ENCODE measurements at places on chromosomes 1 and 21.

DNA sequence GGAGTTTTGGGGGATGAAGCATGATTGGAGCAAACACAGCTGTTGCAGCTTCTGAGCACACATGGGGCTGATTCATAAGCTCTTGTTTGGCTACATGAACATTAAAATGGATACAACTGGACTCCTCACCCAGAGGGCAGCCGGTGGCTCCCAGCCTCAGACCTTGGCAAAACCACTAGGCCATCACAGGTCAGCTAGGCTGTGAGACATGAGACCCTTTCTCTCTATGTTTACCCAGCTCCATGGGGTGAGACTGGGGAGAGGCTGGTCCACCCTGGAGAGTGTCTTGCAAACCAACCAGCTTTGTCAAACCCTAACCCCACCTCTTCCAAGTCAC lies 388.7 kb downstream of the PTPRU start:
- DNase-seq = peak; percentile 24

GRCh38 chr1:22778862-22779520 lies 68.4 kb downstream of the EPHB2 start:
- DNase-seq = no peak

GRCh38 chr1:113242481-113242880 lies 147.8 kb upstream of the MAGI3 start:
- no peak for DNase-seq

DNA sequence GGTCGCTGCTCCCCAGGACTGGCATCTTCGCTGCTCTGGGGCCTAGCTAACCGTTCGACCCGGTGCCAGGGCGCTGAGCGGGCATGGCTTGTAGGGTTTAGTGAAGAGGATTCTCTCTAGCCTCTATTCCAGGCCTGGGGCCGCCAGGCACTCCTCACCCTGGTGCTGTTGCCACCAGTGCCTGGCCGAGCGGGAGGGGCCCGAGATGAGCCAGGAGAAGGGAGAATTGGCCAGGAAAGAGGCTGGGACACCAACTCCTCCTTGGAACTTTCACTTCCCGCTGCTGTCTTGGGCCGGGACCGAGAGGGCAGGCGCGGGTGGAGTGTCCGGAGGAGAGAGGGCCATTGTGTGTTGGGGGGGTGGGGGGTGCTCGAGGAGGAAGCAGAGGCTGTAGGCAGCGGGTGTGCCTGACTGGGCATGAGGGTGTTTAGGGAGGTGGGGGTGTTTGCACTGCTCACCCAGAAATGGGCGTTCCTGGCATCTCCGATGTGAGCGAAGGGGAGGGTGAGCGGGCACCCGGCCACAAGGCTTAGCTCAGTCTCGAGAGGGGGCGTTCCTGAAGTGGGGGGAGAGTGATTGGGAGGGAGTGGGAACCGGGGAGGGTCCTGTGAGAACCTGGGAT lies 772 bp downstream of the ADAM15 start:
- no peak for DNase-seq

- DNase-seq = no peak
Observed at GRCh38 chr1:78601068-78601467, 19.2 kb upstream of the IFI44L start.

- DNase-seq = no peak
Observed at GRCh38 chr1:13619909-13620308, 36.3 kb downstream of the PDPN start.

GRCh38 chr1:95013950-95014574 lies 58.7 kb downstream of the ALG14 start:
- no peak for DNase-seq

DNA sequence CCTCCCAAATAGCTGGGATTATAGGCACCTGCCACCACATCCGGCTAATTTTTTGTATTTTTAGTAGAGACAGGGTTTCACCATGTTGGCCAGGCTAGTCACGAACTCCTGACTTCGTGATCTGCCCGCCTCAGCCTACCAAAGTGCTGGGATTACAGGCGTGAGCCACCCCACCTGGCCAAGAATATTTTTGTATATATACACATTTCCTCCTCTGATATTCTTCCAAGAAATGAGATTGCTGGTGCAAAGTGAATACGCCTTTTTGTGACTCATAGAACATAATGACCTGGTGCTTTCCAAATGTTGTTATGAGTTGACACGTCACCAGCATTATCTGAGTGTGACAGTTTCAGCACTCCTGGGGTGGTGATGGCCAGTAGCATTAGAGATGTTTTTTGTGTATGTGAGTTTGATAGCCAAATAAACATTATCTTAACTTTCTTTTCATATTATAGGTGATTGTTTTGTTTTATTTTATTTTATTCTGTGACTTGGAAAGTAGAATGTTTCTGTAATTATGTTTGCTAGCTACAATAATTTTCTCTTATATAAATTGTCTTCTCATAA lies 54.9 kb downstream of the KCNK1 start:
- no peak for DNase-seq

- DNase-seq = no peak
Observed at GRCh38 chr1:119862276-119862675, 34.0 kb downstream of the ADAM30 start.

DNA sequence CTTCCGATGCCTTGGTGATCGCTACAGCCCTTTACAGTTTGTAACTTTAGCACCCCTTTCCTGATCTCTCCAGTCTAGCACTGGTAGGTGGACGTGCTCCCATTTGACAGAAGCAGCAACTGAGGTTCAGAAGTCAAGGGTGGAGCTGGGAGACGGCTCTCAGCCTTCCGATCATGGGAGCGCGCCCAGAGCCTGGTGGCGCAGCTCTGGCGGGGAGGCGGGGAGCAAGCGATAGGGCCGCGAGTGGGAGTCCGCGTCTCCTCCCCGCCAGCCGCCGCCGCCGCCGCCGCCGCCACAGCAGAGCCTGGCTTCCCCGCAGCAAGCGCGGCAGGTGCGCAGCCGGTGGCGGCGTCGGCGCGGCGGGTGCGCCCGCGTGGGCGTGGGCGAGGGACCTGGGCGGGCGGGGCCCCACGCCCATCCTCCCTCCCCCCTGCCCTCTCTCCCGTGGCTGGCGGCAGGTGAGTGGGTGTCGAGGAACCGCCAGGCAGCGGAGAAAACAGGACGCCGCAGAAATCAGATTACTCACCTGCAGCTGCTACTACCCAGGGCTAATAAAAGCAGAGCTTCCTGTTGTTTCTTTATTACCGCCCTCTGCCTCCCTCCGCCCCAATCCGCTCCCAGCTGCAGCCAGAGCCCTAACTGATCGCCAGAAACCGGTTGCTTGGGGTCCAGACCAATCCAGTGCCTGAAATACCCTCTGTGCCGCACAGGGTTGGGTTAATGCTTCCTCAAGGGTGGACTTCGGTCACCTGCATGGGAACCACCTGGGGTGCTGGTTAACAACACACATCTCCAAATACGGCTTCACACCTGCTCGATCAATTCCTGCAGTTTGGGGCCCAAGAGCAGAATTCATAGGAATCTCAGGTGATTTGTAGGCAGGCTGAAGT lies 60.2 kb upstream of the ID3 start:
- DNase-seq = no peak

DNA sequence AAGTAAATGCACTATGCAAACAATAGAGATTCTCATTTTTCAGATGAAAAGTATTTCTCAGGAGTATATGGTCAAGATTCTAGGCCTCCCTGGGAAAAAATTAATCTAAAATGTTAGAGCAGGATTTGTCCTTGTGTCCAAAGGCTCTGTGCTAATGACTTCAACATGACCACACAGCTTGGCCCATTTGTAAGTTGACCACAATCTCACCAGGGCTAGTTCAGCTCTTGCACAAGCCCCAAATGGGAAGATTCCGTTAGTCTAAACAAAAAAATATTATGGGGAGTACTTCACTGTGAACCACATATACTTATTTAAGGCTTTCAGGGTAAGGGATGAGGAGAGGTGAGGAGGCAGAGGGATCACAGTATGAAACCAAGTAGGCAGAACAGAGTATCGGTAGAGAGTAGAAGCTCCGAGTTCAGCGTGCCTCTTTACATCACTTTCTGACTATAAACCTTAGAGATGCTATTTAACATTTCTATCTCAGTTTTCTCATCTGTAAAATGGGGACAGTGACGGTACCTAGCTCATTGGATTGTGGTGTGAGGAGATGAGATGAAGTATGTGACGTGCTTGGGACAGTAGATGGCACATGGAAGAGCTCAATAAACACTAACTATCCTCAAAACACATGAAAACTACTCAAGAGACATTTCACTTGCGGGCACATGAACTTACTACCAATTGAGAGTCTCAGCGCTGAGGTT lies 37.8 kb upstream of the CTTNBP2NL start:
- DNase-seq = no peak

DNA sequence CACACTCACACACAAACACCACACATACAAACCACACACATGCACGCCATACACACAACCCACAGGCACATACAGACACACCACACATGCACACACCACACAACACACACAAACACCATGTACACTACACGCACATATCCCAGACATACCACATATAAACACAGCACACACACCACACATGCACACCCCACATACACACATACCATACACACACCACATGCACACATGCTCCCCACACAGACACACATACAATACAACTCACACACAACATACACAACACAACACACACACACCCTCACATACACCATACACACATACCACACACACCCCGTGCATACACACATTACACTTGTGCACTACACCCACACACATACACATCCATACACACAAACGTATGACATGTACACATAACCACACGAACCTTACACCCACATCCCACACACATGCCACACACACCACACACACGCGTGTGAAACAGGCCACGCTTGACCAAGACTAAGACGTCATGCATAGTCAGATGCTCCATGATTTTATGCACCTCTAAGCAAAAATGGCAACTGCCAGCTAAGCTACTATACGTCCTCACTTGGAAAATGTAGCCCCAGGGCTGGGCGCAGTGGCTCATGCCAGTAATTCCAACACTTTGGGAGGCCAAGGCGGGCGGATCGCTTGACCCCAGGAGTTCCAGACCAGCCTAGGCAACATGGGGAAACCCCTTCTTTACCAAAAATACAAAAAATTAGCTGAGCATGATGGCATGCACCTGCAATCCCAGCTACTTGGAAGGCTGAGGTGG lies 77.4 kb upstream of the TMPRSS2 start:
- peak; percentile 38 for DNase-seq

- no peak for DNase-seq
Observed at GRCh38 chr1:23215751-23216449, 1.4 kb downstream of the HTR1D start.

GRCh38 chr21:28590026-28590425 lies 402.7 kb downstream of the LTN1 start:
- no peak for DNase-seq

GRCh38 chr1:163090321-163090945 lies 21.3 kb downstream of the RGS4 start:
- DNase-seq = no peak

DNA sequence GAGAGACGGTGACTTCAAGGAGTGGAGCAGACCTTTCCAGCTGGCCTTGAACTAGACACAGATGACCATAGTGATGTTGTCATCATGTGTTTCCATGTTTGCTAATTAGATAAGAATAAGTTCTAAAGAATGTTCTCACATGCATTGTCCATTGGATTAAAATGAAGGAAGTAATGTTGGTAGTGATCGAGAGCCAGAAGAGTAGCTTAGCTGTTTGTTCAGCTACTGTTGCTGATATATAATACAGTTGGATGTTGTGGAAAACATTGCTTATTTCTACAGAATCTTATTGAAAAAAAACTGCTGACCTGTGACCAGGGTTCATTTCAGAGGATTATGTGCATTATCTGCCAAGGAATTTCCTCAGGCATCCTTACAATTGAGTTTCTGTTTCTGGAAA lies 249.1 kb upstream of the POGK start:
- DNase-seq = no peak

DNA sequence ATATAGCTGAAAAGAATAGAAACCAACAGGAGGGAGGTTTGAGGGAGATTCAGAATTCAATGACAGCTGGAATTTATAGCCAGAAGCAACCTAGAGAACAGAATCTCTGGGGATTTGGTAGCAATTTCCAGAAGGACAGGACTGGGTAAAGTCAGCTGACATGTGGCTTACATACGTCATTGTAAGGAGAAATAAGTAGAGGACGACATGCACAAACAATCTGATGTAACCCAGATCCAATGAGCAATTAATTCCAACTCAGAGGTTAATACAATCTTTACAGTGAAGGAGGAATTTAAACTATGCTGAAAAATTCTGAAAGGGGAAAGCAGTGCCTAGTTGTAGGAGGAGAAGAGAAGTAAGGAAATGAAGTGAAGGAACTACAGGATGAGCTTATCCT lies 383.9 kb downstream of the PTBP2 start:
- no peak for DNase-seq

DNA sequence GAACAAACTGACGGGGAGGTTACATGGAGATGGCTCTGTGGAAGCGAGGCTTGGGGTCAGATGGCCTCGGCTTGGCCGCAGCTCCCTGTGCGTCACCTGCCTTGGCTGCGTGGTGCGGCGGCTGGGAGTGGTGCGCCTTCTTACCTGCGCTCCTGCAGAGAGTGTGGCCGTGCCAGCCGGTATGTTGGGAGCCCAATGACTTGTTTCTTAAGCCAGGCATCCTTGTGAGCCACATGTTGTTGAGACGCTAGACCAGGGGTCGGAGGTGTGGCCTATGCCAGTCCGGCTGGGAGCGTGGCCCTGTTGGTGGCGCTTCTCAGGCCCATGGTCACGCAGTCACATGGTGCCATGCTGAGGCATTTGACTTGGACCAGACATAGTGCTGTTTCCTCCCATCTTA lies 10.5 kb downstream of the SLX9 start:
- no peak for DNase-seq

GRCh38 chr1:91768120-91768519 lies 117.8 kb downstream of the TGFBR3 start:
- no peak for DNase-seq

DNA sequence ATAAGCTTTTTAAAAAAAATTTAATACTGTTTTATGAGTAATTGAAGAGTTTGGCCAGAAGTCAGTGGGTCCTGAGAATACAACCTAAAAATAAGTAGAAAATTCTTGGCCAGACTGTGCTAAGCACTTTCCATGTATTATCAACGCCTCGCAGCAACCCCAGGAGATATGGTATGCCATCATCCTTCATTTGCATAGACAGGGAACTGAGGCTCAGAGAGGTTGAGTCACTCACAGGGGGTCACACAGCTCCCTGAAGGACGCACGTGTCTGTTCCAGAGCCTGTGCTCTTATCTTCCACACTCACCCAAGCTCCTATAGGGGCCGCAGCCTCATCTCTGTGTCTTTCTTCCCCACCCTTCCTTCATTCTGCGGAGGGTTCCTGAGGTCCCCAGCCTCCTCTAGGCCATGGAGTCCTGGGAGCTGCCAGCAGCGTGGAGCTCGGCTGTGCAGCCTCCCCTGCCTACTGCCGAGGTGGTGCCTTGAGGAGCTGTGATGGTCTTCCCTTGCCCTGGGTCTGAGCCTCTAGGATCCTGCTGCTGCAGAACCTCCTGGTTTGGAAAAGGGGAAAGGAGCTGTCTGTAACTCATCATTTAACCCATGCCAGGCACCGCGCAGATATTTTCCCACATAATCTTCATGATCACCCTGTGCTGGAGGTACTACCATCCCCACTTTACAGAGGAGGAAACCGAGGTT lies 30.3 kb upstream of the ECE1 start:
- no peak for DNase-seq

GRCh38 chr1:149932474-149932873 lies 4.2 kb downstream of the MTMR11 start:
- DNase-seq = no peak

GRCh38 chr1:59333626-59334277 lies 36.9 kb downstream of the FGGY start:
- no peak for DNase-seq

- DNase-seq = no peak
Observed at GRCh38 chr1:31669433-31669785, 24.7 kb upstream of the PEF1 start.

GRCh38 chr1:153985941-153986761 lies at the start of gene RAB13:
Gene RAB13, minus strand, starts transcription at chr1:153986339. Its CDS starts 103 bp downstream, at chr1:153986236.
- peak; percentile 93 for DNase-seq
